SJSA1 (cell line): ENCODE measurements at places on chromosomes 5 and 9. TPM values are rescaled to one million over a fixed set of nuclear protein-coding genes. Genes with fewer than 3 reads are reported as not detected.

GRCh38 chr9:82808478-82808877, 254.5 kb downstream of the RASEF start:
- no peak for DNase-seq

- peak; percentile 48 for DNase-seq
These were observed 118.7 kb upstream of the CD180 start for GRCh38 chr5:67315082-67315989.

- no peak for DNase-seq
These were observed 585.5 kb downstream of the ISL1 start for GRCh38 chr5:51968756-51969155.

GRCh38 chr5:158908425-158909220, 191.1 kb downstream of the EBF1 start:
- DNase-seq: no peak

DNA sequence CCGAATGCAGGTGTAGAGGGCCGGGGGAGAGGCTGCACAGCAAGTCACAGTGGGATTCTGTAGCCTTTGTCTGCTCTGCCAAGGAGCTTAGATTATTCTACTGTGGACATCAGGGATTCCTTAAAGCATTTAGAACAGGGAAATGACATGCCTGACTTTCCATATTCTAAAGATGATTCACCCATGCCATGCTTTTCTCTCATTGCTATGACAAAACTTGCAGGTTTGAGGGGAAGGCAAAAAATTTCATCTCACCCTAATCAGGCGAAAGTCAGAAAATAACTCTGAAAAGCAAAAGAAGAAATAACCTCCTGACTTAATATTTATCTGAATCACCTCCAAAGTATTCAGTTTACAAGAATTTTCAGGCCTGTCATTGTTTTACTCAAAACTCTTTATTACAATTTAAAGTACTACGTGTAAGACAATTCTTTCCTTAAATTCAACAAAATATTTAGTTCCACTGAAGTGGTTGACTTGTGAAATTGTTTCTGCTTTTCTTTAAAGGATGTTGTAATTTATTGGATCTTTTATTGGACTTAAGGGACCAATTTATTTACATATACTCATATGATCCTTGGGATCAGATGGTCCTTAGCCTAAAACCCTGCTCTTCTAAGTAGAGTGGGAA, 30.0 kb upstream of the GAS1 start:
- DNase-seq: no peak

DNA sequence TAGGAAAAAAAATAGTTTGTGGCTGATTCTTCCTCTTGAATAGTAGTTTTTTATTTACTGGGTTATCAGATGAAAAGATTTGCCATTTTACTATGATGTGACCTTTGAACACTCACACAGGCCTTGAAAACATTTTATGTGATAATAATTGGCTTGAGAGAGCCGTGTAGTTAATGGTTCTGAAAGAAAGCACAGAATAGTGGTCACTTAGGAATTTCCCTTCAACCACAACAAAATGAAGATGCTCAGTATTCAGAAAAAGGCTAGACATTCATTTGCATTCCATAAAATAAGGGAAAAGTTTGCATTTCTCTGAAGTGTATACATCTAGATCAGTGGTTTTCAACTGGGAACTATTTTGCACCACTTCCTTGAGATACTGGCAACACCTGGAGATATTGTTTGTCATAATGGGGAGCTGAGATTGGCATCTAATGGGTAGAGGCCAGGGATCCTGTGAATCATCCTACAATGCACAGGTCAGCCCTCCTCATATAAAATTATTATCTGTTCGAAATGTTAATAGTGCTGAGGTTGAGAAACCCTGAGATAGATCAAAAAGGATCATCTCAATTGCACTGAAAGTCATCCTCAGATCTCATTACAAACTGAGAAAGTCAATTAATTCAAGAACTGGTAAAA, 446.4 kb upstream of the CCNG1 start:
- no peak for DNase-seq

- DNase-seq: no peak
These were observed 161.6 kb downstream of the ASTN2 start for GRCh38 chr9:117253261-117253660.

- no peak for DNase-seq
These were observed 50.4 kb upstream of the CKMT2 start for GRCh38 chr5:81182396-81183390.

DNA sequence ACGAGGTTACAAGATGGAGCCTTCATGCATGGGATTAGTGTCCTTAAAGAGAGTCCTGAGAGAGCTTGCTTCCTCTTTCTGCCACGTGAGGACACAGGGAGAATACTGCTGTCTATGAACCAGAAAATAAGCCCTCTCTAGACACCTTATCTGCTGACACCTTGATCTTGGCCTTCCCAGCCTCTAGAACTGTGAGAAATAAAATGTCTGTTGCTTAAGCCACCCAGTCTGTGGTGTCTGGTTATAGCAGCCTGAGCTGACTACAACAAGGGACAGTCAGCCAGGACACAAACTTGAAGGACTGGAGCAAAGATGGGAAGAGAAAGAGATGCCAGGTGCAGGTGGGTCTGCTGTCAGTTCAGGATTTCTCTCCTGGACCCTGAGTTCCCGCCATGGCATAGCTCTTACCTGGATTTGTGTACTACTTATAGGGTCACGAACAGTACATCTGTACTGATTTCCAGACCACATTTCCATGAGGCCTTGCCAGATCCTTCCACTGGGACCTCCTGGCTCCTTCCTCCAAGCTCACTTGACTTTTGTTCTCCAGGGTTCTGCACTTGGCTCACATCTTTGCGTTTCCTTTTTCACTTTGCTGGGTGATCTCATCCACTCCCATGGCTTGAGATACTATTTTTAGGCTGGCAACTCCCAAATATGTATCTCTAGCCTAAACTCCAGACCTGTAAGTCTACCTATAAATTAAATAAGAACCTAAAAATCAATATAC, 44.9 kb upstream of the LIFR start:
- no peak for DNase-seq

DNA sequence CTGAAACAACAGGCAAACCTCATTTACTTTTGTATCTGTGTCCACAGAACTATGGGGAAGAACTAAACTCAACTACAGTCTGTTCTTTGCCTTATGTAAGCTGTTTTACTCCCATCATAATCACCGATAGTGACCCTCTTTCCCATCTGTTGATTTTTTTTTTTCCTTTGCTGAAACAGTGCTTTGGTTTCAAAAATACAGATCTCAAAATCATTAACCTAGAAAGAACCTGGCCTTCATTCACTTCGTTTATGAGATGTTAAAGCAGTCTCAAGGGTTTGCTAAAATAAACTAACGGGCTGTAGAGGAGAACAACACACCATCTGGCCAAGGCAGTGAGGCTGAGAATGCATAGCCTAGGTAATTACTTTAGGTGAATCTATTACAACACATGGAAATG, 706.6 kb upstream of the ZNF608 start:
- DNase-seq: no peak

DNA sequence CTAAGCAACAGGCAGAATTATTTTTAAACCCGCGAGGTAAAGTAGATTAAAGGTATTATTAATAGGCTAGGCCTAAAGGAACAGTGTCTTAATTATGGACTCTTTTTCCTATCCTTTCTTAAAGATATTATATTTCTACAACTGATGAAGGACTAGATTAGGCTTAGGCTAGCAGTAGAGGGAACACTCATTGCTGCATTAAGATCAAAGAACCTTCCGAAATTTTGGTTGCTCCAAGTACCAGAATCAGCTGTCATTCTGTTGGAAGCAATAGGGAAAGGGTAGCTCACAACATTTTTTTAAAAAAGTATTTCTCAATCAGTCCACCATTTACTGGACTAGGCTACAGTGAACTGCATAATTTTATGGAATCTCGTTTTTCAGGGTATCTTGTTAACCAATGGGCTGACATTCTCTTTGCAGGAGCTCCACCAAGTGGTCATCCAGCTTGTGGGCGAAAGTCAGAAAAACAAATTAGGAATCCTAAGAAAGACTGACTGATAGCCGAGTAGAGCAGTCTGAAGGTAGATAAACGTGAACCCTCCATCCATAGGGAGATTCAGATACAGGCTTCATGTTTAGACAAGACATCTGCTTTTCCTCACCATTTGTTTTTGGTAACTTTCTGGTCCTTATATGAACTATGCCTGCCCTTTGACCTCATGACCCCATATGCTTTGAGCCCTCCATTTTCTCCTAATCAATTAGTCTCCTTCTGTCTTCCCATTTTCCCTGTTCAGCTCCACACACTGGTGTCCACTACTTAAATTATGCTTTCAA, 103.6 kb upstream of the CHD1 start:
- peak; percentile 74 for DNase-seq

DNA sequence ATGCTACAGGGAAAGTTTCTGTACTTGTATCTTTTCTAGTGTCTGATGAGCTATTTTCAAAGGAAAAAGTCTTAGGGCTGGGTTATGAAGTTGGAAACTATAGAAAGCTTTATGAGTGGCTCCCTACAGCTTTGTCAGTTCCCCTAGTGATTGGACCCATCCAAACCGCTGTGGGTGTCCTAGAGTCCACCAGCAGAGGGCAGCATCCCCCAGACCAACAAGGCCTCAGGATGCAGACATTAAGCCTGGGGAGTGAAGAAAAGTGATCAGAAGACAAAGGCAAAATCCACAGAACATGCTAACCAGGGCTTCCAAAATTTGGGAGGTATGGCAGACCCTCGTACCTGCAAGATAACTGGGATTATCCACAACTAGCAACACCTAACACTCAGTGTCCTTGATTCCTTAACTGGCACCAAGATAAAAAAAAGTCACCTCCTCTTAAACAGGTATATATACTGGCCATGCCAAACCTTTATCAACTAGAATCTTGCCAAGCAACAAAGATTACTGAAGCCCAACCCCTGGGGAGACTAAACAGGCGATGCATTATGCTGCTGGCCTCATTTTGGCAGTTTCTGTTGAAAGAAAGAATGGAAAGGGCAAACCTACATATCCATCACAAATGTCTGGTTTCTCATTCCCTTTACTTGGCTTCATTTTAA, 110.4 kb upstream of the NR5A1 start:
- peak; percentile 73 for DNase-seq

DNA sequence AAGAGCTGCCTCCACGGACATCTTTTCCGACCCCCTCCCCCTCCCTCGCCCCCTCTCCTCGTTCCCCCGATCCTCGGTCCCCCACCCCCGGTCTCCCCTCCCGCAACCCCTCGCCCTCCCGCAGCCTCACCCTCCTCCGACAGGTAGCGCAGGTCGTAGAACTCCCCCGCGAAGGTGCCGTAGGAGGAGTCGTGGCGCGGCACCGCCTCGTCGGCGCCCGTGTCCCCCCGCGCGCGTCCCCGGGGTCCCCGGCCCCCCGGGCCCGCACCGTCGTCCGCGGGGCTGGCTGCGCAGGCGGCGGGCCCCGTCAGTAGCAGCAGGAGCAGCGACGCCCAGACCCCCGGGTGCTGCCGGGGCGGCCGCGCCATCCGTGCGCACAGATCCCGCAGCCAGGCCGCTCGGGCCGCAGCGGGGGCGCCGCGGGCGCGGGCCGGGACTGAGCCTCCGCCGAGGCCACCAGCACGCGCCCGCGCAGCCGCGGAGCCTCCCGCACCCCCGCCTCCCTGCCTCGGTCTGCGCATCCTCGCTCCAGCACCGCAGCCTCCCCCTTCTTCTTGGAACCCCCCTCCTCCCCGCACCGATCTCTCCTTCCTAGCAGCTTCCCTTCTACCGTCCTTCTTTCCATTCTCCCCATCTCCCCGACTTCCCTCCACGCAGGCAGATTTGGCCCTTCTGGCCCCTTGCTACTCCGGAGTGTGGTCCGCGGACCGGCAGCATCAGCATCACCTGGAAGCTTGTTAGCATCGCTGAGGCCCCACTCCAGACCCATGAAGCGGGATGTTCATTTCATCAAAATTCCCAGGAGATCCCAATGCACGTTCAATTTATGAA, at the start of gene FRRS1L:
FRRS1L (minus strand) TSS at position 479 of the 831 bp plus-strand sequence; CDS start at position 368, 111 bp downstream.
- no peak for DNase-seq

- DNase-seq: no peak
These were observed 123.3 kb upstream of the ERCC6L2 start for GRCh38 chr9:95752129-95752731.

- DNase-seq: no peak
These were observed 9.6 kb downstream of the KIAA1958 start for GRCh38 chr9:112496074-112496722.

- DNase-seq: no peak
These were observed 112.3 kb upstream of the ANKH start for GRCh38 chr5:14983666-14984441.

DNA sequence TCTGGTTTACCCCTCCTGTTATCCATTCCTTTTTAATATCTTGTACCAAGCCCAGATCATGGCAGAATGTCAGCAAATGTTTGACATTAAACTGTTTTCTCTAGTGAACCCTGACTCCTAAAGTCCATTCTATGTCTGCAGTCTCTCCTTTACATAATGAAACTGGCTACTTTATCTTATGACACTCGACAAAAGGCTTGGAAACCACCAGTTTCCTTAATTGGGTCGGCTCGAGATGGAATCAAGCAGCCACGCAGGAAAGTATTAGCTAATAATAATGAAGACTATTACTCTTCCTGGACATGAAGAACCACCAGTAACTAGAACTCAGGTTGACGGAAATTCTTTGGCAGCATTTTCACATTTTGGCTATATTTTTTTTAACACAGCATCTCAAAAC, 17.5 kb downstream of the DAP start:
- DNase-seq: no peak

- DNase-seq: no peak
These were observed 77.2 kb downstream of the PRRT1B start for GRCh38 chr9:131622523-131622922.

DNA sequence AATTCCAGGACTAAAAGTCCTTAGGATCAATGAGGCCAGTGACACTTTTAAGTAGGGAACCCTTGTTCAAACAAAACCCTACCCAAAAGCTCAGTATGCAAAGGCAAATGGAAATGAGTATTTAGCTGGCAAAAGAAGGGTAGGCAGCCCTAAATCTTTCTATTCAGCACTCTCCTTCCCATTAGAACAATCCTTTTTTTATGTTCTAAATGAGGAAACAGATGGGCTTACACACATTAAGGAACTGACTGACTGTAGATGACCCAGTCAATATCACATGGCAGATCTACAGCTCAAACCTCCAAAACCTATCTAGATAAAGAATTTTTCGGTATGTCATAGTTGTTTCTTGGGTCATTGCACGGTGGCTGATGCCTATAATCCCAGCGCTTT, 7.2 kb downstream of the CSNK1A1 start:
- DNase-seq: no peak

- peak; percentile 75 for DNase-seq
These were observed 520.4 kb downstream of the RAB3C start for GRCh38 chr5:59103303-59103702.

DNA sequence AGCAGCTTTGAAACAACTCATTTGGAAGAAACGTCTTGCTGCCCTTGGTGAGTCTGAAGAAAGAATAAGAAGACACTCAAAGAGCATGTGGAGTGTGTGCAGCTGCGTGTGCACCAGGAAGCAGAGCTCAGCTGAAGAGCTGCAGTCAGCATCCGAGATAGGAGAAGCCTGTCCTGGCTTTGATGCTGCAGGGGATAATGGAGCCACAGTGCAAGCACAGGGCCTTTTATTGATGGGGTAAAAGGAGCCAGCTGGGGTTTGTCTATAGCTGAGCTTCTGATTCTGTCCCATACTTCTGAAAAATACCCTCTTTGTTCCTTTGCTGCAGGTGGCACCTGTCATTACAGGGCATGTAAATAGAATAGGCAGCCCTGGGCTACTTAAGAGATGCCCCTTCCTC, 375.7 kb upstream of the ZNF462 start:
- no peak for DNase-seq

- DNase-seq: no peak
These were observed 80.8 kb downstream of the NTNG2 start for GRCh38 chr9:132242621-132243155.

HACD4 gene
- total RNA-seq: 2.6 and 5.2 TPM in 2 replicates

C9orf43 gene
- total RNA-seq: 0.13 and 0.81 TPM in 2 replicates

IL4 gene
- not detected in 2 replicates for total RNA-seq

FBP2 gene
- not detected in 2 replicates for total RNA-seq

C9 gene
- 0.37 TPM in 1 of 2 replicates, not detected in the other for total RNA-seq

NIPAL4 gene
- total RNA-seq: 0.18 TPM in 1 of 2 replicates, not detected in the other

RALGPS1 gene
- total RNA-seq: 2.4 and 9.6 TPM in 2 replicates

NRG2 gene
- not detected in 2 replicates for total RNA-seq

FOXI1 gene
- not detected in 2 replicates for total RNA-seq
